HFF-Myc (cell line): ENCODE measurements at places on chromosomes 6 and 20.

DNA sequence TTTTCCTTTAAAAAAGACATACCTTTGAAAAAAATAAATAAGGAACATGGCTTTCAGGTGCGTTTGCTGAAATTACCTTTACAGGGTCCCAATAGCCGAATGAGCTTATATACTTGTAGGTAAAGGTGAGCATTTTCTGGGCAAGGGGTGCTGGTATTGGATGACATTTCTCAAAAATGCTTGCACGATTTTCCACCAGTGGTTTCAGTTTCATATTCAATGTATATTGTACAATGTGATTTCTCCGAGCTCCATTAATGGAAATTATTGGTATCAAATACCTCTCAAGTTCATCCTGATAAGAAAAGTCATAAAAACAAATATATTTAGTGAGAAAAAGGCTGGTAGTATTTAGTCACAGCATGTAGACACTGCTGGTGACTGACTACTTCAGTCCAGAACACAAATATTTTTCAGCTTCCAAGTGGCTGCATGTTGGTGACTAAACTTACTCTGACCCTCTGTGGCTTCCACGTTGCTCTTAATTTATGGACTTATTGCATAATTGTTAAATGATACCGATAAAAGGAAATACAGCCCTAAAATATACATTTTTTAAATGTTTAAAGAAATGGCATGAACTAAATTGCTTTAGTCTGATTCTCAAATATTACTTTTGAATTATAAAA lies 32.9 kb upstream of the ZBTB24 start:
- DNase-seq, result no peak

GRCh38 chr20:37773291-37773826 lies 79.5 kb downstream of the CTNNBL1 start:
- no peak for DNase-seq

DNA sequence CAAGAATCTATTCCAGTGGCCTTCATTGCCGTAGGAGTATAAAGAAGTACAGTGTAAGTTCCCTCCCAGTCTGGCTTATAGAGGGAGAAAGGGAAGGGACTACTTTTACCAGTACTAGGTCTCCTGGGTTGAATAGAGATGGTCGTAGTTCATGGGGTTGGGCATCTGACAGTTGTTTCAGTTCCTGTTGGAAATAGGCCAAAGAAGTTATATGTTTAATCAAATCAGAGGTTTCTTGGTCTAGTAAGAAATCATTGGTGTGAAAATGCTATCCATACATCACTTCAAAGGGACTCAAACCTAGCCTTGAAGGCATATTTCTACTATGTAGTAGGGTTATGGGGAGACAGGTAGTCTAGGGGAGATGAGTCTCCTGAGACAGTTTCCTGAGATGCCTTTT lies 45.6 kb upstream of the MAN1A1 start:
- DNase-seq, result no peak

DNA sequence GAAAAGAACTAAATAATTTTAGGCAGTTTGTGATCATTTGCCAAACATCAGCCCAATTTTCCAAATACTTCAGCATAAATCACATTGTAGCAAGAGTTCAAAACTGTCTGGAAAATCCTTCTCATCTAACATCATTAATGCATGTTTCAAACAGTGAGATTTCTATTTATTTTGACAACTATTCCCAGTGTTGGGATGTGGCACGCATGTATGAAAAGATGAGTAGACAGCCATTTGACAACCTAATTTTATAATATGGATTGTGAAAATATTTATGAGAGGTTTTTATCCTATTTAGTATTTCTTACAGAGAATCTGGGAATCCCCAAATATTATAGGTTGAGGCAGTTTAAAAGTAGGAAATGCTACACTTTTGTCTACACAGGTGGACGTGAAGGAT lies 357.6 kb upstream of the ARID1B start:
- DNase-seq, result no peak

GRCh38 chr6:167574431-167575151 lies 249.7 kb downstream of the TTLL2 start:
- no peak for DNase-seq

- DNase-seq, result no peak
Observed at GRCh38 chr6:133504761-133505160, 263.6 kb downstream of the EYA4 start.

- no peak for DNase-seq
Observed at GRCh38 chr6:38367231-38367630, 272.5 kb downstream of the BTBD9 start.

DNA sequence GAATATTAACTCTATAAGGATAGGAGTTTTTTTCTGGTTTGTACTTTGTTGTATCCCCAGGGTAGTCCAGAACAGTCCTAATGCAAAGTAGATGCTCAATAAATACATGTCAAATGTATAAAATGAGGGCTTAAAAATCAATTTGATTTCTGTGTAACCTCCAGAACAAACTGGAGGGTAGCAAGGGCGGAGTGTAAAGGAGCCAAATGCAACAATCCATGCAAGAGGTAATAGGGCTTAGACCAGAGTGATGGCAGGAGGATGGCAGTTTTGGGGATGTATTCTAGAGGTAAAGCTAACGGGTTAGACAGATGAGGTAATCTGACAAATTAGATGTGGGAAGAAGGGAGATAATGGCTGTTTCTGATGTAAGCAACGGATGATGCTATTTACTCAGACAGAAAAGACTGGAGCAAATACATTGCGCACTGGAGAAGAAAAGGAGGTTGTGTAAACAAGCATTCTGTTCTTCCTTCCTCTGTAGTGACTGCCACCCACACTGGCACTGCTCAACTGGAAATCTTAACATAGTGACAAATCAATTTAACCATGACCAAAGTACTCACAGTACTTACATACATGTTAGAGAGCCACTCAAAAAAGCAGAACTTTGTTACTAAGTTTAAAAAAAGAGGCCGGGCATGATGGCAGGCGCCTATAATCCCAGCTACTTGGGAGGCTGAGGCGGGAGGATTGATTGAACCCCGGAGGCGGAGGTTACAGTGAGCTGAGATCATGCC lies 2.0 kb downstream of the ZNF318 start:
- DNase-seq, result no peak

DNA sequence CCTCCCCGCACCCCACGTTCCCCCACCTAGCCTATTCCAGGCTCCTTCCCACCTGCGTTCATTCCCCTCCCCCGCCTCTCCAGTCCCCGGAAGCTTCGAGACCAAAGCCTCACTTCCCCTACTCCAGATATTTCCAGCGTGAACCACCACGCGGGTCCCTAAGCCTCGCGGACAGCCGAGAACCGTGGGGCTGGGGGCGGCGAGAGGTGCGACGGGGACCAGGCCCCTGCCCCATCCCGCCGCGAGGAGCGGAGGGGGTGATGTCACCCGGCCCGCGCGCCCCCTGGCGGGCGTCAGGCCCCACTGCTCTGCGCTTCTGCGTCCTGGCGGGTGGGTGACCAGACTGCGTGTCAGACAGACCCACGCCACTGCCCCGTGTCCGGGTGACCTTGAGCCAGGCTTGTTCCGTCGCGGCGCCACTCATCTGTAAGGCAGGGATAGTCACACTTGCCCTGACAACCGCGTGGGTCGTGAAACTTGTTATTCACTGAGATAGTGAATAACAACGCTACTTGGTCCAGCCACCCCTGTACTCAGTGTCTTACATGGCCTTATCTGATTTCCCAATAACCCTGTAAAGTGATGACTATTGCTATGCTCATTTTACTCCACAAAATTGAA lies 9.0 kb upstream of the HSP90AB1 start:
- no peak for DNase-seq
